Kidney (tissue), 22 donors: ENCODE measurements at places on chromosomes 3 and 15. TPM values are rescaled to one million over a fixed set of nuclear protein-coding genes. Genes with fewer than 3 reads are reported as not detected.

GRCh38 chr15:100002086-100002620 lies 268.9 kb upstream of the LYSMD4 start:
- DNase-seq: no peak

DNA sequence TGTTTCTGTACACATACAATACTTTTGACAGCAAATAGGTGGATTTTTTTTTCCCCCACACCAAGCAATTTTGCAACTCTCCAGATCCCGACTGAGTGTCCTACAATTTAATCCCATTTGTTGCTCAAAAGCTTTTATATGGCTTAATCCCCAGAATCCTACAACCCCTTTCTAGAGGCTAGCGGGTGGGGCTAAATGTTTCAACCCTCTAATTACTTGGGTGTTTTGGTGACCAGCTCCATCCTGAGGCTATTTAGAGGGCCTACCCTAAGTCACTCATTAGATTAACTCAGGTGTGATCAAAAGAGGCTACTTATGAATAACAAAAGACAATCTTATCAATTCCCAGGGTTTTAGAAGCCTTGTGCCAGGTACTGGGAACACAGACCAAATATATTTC lies 21.0 kb upstream of the FBXL2 start:
- DNase-seq: no peak

GRCh38 chr15:93028632-93029213 lies 60.3 kb downstream of the RGMA start:
- peak; percentile 43 for DNase-seq

DNA sequence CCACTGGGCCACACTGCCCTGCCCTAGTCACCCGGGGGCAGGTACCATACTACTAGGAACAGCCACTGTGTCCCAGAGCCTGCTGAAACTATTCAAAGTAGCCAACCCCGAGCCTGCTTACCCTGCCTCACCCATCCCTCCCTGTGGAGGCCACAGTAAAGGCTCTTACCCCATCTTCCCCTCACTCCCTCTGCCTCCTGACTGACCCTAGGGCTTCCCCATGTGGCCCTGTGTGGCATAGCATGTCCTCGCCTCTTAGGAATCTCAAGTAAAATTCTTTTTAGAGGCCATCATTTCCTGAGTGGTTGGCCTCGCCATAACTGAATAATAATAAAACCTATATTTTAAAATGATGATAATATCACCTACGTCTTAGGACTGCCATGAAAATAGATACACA lies 112.2 kb upstream of the SLC6A11 start:
- no peak for DNase-seq

DNA sequence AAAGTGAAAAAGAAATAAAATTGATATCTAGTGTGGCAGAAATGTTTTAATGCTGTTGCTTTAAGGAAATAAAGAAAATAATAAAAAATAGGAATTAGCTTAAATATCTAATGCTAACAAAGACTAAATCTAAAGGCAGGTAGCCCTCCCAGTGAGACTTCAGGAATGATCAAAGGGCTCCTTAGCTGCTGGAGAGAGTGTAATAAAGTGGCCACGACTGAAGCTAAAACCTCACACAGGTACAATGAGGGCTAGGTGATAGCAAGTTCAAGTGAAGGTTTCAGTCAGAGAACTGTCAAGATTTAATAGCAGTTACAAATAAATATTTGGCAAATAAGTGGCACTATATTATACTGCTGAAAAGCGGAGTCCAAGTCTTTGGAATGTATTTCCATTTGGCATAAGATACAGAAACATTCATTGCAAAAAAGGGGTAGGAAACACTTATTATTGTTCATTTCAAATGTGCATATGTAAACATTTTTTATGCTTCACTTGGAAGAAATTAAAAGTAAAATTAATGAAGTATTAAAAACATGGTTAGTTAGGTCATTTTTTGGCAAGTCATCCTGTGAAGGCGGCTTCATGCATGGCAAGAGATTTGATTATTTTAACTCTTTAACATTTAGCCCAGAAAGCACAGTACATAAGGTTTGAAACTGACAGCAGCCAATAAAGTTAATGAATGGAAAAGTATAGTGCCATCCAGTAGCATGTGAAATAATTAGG lies 168.2 kb downstream of the ECT2 start:
- no peak for DNase-seq

DNA sequence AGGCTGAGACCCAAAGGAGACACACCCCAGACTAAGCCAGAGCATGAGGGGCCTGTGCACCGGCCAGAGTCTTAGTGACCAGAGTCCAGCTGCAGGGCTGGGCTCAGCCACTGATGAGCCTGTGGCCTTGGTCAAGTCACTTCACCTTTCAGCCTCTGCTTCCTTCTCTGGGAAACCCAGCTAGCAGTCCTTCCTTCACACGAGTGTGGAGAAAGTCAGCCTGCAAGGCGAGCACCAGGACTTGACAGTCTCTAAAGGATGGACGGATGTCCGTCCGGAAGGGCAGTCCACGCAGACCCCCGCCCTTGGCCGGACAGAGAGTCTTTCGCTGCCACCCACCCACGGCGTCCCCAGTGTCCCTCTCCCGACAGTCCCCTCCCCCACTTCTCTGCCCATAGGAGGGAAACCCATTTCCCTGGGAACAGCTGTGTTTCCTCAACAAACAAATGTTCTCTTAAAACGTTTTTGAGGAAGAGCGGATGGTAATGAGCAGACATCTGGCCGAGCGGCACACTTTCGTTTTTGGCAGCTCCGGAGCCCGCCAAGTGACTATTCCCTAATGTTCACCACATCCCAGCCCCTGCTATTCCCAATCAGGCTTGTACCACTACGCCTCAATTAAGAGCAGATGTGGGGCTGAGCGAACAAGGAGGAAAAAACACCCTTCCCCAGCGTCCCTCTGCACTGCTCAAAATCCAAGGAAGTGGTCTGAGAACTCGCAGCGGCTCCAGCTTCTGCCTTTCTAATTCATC lies 129.1 kb upstream of the SMAD3 start:
- peak; percentile 62 for DNase-seq

GRCh38 chr3:172868582-172869200 lies 118.2 kb downstream of the ECT2 start:
- peak; percentile 17 for DNase-seq

DNA sequence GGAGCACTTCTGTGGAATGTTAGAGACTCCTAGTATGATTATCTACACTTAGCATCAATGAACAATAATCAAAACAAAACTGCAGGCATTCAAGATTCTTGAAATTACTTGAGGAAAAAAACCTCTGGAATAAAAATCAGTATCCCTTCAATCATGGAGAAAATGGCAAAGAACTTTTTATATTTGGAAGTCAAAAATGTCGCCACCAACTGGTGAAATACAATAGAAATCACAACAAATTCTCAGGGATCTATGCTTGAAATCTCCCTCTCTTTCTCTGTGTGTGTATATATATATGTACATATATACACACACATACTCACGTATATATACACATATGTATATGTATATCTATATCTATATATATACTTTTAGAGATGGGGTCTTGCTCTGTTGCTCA lies 378.9 kb upstream of the ALCAM start:
- DNase-seq: no peak

- DNase-seq: peak; percentile 86
Observed at GRCh38 chr3:113241292-113242095, 30.1 kb downstream of the BOC start.

DNA sequence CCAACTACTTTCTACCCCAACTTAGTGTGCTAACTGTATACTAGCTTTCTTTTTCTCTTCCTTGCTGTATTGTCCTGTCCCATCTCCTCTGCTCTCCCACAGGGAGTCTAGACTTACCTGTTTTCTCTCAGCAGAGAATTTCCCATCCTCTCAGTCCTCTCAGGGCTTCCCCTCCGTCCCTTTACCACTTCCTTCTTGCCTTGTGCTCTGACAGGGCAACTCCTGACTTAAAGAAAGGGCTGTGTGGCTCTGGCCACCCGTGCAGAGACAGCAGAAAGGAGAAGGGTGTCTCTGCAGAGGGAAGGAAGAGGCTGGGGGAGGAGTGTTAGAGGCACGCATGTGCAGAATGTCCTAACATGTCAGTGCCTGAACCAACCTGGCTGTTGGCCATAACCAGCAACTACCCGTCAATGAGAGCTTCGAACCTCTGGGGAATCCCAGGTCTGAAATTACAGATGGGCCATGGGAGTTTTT lies at the start of gene GCSAM:
Gene GCSAM, minus strand, starts transcription at position 274 of the 474 bp plus-strand sequence. Its CDS starts 128 bp downstream, at position 146.
- DNase-seq: no peak

DNA sequence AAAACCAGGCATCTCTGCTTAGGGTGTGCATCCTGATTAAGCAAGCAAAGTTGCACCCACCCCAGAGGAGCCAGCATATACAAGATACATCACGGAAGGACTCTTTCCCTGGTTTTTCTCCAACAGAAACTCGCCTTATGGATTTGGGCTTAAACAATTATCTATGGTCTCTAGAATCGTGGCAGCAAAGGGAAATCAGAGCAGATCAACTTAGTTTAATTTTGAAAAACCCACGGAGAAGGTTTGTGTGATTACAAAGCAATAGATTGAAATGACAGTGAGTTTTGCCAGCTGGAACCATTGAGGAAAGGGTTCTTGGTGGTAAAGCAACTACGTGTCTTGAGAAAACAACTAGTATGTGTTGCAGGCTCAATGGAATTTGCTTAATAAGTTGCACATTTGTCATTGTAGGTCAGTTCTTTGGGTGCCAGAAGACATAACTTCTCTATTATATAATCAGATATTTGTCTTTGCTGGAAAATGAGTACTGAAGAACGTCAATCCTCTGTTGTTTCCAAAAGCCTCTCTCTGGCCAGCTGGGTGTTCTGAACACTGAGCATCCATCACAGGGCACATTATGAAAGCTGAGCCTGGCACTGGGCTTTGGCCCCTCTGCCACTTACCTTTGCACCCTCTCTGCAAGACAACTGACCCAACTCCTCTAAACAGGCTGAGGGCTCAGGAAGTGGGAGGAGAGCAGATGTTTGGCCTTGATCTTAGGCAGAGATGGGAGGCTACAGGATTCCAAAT lies 75.7 kb upstream of the FBN1 start:
- no peak for DNase-seq

DNA sequence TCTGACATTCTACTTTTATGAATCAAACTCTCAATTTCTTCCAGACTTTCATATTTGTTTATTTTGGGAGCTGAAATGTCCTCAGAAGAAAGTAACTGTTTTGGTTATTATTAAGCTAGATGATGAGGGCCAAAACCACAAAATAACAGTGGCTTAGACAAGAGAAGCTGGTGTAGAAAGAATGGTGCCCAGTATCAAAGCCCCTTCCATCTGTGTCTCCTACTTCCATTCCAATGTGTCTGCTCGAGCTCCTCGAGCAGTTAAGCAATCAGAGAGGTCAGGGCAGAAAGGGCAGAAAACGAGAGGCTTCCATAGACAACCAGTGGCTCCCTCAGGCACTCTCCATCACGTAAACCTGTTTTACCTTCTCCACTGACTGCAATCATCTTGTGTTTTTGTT lies 59.7 kb upstream of the MAGI1 start:
- DNase-seq: no peak

- DNase-seq: no peak
Observed at GRCh38 chr3:132635052-132635451, 24.6 kb downstream of the ACAD11 start.

DNA sequence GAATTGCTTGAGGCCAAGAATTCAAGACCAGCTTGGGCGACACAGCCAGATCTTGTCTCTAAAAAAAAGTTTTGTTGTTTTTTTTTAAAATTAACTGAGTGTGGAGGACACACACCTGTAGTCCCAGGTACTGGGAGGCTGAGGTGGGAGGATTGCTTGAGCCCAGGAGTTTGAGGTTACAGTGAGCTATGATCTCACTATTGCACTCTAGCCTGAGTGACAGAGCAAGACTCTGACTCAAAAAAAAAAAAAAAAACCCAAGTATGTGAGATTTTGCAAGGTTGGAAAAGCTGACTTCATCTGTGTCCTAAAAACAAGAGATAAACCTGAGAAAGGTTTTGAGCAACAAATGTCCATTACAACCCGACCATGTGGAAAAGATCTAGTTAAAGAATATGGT lies 5.4 kb upstream of the TOPBP1 start:
- no peak for DNase-seq

- DNase-seq: no peak
Observed at GRCh38 chr3:59605944-59606534, 556.2 kb upstream of the CFAP20DC start.

- no peak for DNase-seq
Observed at GRCh38 chr15:96891046-96891445, 560.5 kb downstream of the NR2F2 start.

DNA sequence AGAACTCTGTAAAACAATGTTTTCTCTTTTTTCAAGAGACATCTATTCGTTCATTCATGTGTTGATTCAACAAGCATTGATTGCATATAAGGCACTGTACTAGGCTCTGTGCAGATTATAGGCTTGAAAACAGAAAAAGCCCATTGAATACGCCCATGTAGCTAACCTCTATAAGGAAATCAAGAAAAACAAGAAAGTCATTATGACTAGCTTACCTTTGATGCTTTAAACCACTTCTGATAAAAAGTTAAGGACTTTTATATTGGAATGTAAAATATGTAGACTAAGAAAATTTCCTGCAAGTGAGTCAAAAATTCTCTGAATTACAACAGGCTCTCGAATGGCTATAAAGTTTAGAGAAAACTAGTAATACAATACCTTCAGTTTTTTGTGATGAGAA lies 92.5 kb downstream of the BDH1 start:
- DNase-seq: no peak

- no peak for DNase-seq
Observed at GRCh38 chr3:156761007-156761406, 65.1 kb upstream of the LEKR1 start.

DNA sequence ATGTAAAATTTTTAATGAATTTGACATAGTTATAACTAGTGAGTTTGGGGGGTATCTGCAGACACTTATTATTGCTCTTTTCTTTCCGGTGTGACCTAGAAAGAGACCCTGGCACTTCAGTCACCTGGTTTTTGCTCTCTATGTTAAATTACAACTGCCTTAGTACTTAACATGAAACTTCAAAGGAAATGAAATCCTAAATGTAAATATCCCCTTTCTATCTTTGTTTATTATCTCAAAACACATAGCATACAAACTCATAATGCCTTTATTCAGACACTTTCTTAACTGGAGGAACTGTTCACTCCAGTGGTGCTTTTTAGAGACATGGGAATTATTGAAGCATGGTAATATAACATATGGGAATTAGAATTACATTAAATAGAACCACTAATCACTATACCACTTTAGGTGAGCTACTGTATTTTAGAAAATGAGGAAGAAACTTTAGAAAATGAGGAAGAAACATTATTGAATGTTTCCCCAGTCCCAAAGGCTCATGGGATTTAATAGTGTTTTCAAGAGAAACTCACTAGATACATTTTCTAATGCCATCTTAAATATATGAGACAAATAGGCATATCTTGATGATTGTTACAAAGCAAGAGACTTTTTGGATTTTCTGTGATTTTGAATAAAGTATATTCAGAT lies 119.5 kb upstream of the MLF1 start:
- DNase-seq: no peak

GRCh38 chr3:27644941-27645340 lies 77.2 kb downstream of the EOMES start:
- no peak for DNase-seq

- DNase-seq: peak; percentile 75
Observed at GRCh38 chr15:75200765-75201615, 692 bp upstream of the C15orf39 start.

GRCh38 chr3:190532731-190533203 lies 18.9 kb downstream of the IL1RAP start:
- DNase-seq: no peak

The CD96 gene
- total RNA-seq: 9.5 TPM

The RRP9 gene
- total RNA-seq: 18.6 TPM

The AMT gene
- 15.2 TPM for total RNA-seq

The SHF gene
- total RNA-seq: 5.2 TPM

The QRICH1 gene
- total RNA-seq: 92.1 TPM

The BRPF1 gene
- total RNA-seq: 22.4 TPM

The SAMD7 gene
- total RNA-seq: not detected

The CCR8 gene
- total RNA-seq: 0.19 TPM

The CAV3 gene
- not detected for total RNA-seq

The KCNAB1 gene
- total RNA-seq: 6.6 TPM

The ATP8B4 gene
- 12.5 TPM for total RNA-seq
